ENCODE measurements at places on chromosomes 12 and 14.

GRCh38 chr12:53418221-53418620 lies 5.4 kb upstream of the AMHR2 start:
- DNase-seq, result no peak

DNA sequence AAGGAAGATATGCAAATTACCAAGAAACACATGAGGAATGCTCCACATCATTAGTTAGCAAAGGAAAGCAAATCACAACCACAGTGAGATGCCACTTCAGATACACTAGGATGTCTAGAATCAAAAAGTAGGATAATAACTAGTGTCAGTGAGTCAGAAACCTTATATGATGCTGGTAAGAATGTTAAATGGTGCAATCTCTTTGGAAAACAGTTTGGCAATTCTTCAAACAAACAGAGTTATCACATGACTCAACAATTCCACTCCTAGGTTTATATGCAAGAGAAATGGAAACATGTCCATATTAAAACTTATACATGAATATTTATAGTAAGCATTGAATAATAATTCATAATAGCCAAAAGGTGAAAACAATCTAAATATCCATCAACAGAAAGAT lies 220.9 kb downstream of the FOXG1 start:
- DNase-seq, result no peak

DNA sequence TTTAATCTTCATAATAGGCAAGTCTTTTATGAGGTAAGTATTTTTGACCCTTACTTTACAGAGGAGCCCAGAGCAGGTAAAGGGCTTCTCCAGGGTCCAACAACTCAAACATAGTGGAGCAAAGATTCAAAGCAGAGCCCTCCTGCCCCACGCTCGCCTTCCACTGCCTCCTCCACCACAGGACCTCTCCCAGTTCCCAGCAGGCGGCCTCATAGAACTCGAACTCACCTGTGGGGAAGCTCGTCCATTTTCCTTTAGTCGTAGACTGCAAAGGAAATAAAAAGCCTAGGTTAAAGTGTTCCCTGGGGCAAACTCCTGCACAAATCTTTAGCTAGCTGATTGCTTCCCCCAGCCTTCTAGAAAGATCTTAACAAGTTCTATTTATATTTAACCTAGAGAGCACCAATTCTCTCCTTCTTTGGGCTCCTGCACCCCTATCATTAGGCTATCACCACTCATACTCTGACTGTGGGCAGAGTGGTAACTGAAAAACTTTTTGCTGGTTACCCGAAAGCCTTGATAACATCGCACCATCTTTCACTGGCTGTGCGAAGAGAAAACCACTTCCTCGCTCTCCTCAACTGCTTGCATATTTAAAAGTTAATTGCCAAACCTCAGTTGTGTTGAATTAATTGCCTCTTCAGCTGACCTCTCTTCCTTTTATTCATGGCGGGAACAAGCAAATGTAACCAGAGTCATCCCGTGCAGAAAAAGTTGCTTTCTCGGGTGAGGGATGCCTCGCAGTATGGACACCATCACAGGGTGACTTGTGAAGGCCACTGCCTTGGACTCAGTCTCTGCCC lies 299.6 kb downstream of the DPF3 start:
- DNase-seq, result peak; percentile 26

DNA sequence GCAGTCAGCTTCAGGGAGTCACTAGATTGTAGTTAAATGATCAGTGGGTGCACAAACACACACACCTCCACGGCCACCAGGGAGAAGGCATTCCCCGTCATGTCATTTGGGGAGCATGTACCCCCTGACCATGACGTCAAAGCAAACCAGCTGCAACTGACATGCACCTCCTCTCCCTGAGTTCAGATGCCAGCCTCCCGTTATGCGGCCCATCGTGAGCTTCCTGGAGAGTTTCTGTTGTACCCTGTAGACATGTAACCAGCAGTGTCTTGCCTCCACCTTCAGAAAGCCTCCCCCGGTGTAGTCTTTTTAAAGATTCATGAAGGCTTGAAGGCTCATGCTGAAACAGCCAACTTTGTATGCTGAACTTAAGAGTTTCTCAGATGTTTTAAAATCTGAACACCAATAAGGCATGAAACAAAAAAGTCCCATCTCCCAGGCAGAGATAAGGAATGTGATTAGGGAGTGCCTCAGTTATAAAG lies 54.8 kb downstream of the FNTB start:
- no peak for DNase-seq

DNA sequence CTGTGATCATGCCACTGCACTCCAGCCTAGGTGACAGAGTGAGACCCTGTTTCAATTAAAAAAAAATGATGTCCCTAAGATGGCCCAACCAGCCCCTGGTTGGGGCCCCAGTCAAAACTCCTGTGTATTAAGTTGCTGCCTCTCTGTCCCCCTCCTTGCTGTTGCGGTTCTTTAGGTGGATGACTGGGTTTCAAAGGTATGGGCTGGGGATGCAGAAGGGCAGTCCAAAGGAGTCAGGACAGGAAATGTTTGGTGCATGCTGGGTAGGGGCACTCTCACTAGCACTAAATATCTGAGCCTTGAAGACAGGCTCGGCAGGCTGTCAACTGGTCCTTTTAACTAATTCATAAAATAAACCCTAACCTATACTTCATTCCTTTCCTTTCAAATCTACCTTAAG lies 12.0 kb upstream of the PIP4K2C start:
- no peak for DNase-seq

GRCh38 chr14:106185837-106186233 lies 659.5 kb downstream of the TMEM121 start:
- DNase-seq, result peak; percentile 57

DNA sequence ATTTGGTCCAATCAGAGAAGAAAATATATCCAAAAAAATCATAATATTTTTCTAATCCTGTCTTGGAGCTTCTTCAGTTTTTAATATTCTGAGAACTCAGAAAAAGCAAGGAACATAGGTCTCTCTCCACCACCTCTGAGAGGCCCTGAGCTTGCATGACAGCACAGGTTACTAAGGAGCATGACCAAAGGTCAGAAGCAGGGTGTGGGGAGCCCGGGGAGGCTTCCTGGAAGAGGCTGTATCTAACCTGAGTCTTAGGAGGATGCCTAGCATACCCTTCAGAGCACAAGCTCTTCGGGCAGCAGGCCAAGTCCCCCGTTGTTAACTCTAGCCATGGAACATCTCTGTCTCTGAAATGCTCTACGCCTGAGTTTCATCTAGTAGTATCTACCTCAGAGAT lies 15.7 kb upstream of the STON2 start:
- no peak for DNase-seq

DNA sequence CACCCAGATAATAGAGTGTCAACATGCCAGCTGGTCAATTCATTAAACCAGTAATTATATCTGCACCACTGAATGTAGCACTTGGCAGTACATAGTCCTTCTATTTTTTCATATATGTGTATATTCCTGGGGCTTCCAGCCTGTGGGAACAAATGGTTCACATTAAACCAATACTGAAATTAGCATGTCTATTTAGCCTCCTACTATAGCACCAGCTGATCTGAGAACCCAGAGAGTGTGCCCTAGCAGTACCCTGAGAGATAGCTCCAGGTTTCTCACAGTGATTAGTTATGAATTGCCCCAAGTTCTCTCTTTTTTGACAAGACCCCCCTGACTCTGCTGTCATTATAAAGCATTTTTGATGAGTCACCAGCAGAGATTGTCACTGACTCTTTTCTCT lies 1097.3 kb upstream of the FLRT2 start:
- DNase-seq, result no peak

- no peak for DNase-seq
Observed at GRCh38 chr12:3489057-3489456, 1.9 kb upstream of the PRMT8 start.

DNA sequence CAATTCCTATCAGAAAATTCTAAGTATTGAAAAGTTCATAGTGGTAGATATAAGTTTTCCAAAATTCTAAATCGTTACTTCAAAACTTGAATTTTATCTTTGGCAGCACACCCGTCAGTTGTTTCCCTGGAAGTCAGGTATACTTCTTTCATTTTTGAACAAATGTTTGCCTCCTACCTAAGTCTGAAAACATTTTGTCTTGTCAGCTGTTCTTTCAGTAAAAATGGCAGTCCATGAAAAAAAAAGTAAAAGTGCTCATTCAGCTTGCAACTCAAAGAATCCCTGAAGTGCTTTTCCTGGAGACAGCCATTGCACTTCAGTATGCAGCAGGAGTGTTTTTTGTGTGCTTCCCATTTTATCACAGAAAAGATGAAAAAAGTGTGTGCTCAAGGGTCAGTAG lies 130.1 kb upstream of the NEDD1 start:
- DNase-seq, result no peak

- peak; percentile 86 for DNase-seq
Observed at GRCh38 chr12:52023182-52023975, 16.6 kb downstream of the TAMALIN start.

- no peak for DNase-seq
Observed at GRCh38 chr12:175759-176158, 38.2 kb downstream of the SLC6A12 start.

GRCh38 chr14:52833891-52834290 lies 42.5 kb upstream of the GNPNAT1 start:
- DNase-seq, result no peak

GRCh38 chr12:71587012-71587411 lies 76.6 kb downstream of the ZFC3H1 start:
- DNase-seq, result no peak

- no peak for DNase-seq
Observed at GRCh38 chr12:6375269-6376078, at the start of gene SCNN1A. TSS of gene SCNN1A (minus strand) at chr12:6375563. CDS start at chr12:6374783, 780 bp downstream.

DNA sequence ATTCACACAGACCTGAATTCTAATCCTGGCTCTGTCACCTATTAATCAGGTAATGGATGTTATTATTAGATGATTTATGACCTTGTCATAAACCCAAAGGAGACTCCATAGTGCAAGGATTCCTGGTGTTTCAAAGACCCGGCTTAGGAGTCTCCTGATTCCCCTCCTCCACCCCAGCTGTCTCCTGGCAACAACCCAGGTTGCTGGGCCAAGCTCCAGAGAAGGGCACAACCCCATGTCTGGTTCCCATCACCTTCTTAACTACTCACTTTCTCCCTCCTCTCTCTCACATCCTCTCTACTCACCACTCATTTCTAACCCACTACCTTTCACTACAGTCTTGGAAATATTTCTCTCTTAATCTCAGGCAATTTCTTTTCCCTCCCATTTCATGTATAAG lies 41.6 kb downstream of the RHOJ start:
- no peak for DNase-seq

DNA sequence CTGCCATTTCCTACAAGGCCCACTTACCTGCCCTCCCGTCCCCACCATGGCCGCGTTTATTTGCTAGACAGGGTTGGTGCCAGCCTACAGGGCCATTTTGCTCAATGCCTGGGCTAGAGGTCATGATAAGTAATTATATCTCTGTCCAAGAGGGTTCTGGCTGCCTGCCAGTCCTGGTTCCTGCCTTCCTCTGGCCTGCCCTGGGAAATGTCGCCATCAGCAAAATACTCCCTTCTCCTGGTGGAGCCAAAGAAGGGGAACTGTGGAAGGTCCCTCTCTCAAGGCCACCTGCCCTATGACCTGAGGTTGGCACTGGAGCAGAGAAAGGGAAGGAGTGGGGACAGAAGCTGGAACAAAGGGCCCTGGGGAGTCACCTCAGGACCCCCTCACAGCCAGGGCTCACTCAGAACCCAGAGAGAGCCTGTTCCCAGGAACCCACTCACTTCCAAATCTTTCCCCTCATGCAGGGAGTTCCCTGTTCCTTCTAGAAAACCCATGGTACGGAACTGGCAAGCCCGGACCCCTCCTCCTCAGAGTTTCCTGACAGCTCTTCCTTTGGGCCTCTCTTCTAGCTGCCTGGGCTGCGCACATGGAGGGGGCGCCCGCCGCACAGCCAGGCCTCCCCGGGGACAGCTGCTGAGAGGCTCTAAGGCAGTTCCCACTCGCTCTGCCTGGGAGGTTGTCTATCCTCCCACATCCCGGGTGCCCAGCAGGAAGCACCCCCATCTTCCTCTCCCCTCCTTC lies 280.5 kb downstream of the DPF3 start:
- DNase-seq, result no peak

DNA sequence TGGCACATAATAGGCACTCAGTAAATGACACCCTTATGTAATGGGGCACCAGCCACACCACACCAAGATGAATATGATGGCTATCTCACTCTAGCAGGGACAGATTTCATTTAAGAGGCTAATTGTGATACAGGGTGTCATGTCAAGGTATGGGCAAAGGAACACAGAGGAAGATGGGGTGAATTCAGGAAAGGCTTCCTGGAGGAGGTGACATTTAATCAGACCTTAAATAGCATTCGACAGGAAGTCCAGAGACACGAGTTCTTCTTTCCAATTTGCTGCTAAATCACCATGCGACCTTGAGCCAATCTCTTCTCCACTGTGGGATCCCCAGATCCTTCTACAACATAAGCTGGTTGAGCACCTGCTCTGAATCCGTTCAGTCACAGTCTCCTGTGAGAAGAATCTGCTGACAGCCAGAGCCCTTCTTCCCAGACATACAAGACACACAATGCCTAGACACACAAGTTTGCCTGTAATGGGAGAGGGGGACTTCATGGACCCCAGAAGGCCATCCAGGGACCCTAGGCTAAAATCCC lies 1.5 kb upstream of the DTX1 start:
- no peak for DNase-seq

DNA sequence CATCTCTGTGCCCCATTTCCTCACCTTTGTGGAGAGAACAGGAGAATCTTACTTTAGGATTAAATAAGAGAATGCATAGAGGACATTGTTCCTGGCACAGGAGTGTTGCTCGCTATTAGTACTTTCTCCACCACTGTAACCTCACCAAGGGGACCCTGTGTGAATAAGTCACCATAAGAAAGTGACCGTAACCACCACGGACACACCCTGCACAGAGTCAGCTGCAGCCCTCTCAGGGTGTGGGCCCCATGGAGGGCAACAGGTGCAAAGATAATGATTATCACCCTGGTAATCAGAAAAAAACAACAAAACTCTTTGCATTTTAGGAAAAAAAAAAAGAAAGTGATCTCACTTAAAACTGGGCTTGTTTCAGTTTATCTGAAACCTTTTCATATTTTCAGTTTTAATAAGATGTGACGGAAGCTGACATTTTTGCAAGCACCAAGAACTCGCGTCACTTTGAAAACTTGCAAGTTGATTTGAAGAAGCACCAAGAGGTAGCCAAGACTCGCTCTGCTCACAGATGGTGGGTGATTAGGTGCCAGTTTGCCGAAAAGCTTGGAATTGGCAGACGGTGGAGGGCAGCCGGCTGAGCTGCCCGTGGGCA lies 87.0 kb upstream of the VRK1 start:
- no peak for DNase-seq

GRCh38 chr14:99378782-99379214 lies 101.9 kb downstream of the SETD3 start:
- DNase-seq, result no peak

DNA sequence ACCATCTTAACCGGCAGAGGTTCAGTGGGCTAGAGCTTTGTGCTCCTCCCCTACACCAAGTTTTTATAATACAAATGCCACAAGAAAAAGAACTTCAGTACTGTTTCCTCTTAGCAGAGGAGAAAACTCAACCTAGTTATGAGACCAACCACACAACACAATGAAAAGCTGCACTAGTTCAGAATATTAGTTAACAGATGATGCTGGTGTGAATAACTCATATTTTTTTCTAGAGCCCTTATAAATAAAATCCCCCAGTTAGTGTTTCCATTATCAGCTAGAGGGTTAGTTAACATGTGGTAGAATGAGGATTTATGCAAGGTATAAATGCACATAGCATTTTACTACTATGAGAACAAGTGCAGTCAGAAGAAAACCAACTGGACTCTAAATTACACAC lies 61.9 kb upstream of the AMN1 start:
- no peak for DNase-seq

- DNase-seq, result no peak
Observed at GRCh38 chr14:36087411-36087810, 89.1 kb downstream of the PTCSC3 start.

GRCh38 chr12:23834076-23834475 lies 115.4 kb downstream of the SOX5 start:
- no peak for DNase-seq

GRCh38 chr14:23520899-23521533 lies 30.5 kb downstream of the ZFHX2 start:
- no peak for DNase-seq
